ENCODE measurements at places on chromosomes 3 and 15.

- no peak for DNase-seq
These were observed 738 bp downstream of the YEATS2 start for GRCh38 chr3:183698318-183698751.

GRCh38 chr3:138875754-138876664 lies 41.3 kb upstream of the PIK3CB start:
- no peak for DNase-seq

DNA sequence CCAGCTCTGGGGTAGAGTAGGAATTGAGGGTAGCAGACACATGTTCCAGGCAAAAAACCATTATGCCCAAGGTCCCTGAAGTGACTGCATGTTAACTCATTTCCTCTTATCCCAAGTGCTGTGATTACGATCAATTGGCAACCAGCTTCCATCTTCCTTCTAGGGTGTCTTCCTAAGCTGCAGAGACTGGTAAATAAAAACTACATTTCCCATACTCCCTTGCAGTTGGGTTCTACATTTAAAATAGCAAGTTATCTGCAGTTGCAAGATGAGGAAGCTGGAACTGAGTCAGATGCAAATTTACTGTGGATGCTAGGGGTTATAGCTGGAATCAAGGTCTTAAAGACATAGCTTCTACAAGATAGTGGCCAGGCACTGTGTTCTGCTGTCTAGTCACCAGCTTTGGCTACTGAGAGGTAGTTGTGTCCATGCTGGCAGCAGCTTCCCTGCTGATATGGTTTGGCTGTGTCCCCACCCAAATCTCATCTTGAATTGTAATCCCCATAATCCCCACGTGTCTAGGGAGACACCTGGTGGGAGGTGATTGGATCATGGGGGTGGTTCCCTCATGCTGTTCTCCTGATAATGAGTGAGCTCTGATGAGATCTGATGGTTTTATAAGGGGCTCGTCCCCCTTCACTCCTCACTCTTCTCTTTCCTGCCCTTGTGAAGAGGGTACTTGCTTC lies 51.3 kb upstream of the FBN1 start:
- DNase-seq, result no peak

DNA sequence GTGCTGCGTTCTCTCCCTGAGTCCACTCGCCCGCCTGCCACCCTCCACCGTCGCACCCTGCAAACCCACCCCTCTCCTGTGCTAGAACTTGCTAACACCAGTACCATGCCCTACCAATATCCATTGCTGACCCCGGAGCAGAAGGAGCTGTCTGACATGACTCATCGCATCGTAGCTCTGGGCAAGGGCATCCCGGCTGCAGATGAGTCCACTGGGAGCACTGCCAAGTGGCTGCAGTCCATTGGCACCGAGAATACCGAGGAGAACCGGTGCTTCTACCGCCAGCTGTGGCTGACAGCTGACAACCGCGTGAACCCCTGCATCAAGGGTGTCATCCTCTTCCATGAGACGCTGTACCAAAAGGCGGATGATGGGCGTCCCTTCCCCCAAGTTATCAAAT lies 4.9 kb upstream of the ALAS1 start:
- DNase-seq, result no peak

GRCh38 chr3:194100856-194101390 lies 35.0 kb upstream of the HES1 start:
- DNase-seq, result no peak

- DNase-seq, result no peak
These were observed 472.6 kb upstream of the NECTIN3 start for GRCh38 chr3:110598847-110599490.

GRCh38 chr3:49471856-49472495 lies 1.9 kb downstream of the DAG1 start:
- no peak for DNase-seq

GRCh38 chr3:152317184-152317583 lies 48.5 kb downstream of the MBNL1 start:
- DNase-seq, result no peak

- peak; percentile 1 for DNase-seq
These were observed 31.2 kb downstream of the GOLGB1 start for GRCh38 chr3:121718205-121718846.

- no peak for DNase-seq
These were observed 40.2 kb downstream of the ARPP21 start for GRCh38 chr3:35679409-35680080.

GRCh38 chr3:14534516-14535191 lies 5.5 kb downstream of the GRIP2 start:
- DNase-seq, result no peak

GRCh38 chr3:110487840-110488239 lies 583.8 kb upstream of the NECTIN3 start:
- DNase-seq, result no peak

GRCh38 chr15:27222479-27222878 lies 251.5 kb downstream of the GABRG3 start:
- DNase-seq, result no peak

DNA sequence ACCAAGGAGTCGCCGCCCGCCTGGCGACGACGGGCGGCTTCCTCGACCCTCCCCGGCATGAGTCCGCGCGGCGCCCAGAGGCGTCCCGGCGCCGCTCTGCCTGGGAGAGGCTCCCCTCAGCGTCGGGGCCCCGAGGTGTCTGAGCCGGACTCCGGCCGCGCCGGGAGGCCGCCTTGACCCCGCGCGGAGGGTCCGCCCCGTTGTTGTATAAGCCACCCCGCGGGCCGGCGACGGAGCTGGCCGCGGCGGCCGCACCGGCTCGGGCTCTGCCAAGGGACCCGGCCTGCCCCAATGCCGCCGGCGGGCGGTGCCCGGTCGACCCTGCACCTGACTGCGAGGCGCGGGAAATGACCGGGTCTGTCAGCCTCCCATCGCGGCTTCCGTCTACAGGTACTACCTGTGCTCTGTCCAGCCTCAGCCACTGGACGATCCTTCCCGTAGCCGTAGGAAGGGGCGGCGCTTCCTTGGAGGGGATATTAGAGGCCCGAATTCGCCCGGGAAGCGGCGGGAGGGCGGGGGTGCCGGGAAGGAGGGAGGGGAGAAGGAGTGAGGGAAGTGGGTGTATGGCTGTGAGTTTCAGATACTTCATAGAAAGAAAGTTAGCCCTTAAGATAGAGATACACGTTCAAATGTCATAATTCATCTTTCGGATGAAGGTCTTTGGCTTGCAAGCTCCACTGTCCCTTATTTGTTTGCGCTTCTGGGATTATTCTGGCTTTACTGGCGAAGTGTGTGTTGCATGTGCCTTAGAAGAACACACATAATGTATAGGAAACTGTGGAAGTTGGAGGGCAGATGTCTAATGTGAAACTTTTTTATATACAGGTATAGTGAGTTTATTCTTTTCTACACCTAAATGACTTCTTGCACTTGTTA lies 620 bp downstream of the ABHD5 start:
- DNase-seq, result peak; percentile 8

DNA sequence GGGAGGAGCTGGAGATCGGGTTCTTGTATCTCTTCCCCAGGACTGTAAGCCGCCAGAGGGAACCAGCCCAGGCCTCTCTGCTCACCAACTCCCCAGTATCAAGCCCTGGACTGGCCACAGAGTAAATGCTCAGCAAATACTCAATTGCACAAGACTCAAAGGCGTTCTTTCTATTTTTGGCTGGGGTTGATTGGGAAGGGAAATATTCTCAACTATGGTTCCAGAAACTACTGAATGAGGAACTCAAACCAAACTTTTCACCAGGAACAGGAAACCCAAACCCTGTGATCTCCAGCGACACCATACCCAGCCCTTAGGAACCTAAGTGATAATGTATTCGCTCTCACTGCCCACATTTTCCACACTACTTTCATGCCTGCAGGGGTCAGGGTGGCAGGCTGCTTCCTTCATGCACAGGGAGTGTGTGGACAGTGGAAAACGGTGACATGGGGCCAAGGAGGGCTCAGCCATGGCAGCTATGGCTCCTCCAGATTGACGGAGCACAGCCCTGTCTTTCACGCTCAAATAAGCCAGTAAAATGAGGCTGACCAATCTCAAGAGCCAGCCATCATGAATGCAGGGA lies 124.7 kb upstream of the RAD18 start:
- DNase-seq, result no peak

- no peak for DNase-seq
These were observed 496.1 kb downstream of the FOXP1 start for GRCh38 chr3:71087143-71088018.

DNA sequence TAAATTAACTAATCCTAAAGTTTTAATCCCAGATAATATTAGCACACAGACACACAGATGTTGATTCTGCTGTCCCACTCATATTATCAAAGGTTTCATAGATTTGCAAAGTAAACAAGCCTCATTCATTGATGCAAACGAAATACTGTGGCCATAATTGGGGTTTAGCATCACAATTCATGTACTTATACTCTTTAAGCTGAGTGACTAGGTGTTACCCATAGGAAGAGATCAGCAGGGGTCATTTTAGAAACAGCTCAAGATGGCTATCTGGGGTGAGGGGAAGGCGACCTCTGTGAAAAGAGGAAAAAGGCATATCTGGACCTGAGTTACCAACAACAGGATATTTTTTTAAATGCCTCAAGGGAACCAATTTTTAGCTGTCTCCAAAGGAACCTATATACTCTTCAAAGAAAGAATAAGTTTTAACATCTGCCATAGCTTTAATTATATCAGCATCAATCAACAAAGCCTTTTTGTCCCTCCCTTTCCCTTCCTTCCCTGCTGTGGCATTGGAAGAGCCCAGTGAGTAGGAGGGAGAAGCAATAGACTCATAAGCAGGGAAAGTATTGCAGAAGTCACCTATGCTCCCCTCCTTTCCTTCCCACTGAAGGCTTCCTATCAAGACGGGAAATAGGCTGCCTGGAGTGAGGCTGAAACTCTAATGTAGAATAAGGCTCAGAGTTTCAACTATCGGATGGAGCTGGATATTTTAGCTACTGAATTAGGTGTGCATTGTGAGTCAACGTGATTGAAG lies 553.4 kb downstream of the ZIC1 start:
- no peak for DNase-seq

GRCh38 chr15:79035111-79035601 lies 55.4 kb downstream of the RASGRF1 start:
- no peak for DNase-seq

DNA sequence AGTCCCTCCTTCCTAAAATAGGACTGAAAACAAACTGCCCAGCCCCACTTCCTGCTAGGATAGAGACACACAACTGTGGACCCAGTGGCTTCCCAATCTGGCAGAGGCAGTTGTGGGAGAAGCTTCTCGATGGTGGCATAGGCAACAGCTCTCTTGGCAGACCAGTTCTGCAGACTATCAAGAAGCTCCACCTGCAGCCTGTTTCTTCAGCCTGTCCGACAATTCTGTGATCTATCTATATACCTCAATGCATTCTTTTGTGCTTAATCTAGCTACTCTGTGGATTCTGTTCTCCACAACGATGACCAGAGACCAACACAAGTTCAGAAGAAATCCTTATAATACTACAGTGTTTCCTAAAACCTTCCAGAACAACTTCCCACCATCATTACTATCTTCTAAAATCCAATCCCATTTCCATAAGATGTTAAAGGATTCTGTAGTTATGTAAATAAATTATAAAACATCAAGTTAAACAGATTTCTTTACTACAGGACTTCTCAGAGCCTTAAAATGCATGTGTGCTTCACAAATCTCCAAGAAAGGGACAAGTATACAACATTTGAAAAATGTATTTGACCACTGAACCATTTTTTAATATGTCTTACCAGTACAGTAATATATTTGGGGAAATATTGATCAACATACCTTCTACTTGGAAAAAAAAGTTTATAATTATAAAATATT lies 57.7 kb downstream of the IGF2BP2 start:
- DNase-seq, result no peak

- DNase-seq, result no peak
These were observed 200.4 kb upstream of the TBC1D5 start for GRCh38 chr3:17942856-17943255.

DNA sequence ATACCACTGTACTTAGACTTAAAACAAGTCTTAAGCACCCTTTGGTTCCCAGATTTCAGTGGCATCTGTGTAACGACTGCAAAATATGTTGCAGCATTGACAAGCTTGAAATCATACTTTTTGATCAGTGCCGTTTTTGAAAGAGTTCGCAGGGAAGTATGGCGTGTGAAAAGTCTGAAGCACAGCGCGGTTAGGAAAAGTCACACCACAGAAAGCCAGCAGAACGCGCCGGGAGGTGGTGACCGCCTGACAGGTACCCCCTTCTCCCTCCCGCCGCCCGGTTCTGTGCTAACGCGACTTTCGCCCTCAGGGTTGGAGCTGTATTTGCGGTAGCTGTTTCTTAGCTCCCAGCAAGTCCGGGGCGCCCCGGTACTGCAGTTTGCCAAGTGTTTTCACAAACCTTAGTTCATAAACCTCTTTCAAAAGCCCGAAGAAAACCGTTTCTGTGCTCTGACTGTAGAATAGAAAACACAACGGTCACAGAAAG lies 481 bp upstream of the CRYBG3 start:
- DNase-seq, result no peak

DNA sequence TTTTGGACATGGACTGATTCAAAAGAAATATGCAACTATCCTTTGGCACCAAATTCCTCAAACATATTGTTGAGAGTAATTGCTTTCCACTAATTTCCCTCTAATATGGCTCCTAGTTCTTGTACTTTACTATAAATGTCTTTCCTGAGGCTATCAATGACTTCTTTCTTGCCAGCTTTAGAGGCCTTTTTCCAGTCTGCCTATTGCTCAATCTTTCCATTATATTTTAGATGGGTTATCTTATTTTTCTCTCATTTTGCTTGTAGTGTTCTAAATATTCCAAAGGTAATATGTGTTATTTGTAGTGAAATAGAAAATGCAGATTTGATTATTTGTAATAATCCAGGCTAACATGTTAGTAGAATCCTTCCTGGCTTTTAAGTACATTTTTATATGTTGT lies 11.5 kb upstream of the TEX9 start:
- no peak for DNase-seq

DNA sequence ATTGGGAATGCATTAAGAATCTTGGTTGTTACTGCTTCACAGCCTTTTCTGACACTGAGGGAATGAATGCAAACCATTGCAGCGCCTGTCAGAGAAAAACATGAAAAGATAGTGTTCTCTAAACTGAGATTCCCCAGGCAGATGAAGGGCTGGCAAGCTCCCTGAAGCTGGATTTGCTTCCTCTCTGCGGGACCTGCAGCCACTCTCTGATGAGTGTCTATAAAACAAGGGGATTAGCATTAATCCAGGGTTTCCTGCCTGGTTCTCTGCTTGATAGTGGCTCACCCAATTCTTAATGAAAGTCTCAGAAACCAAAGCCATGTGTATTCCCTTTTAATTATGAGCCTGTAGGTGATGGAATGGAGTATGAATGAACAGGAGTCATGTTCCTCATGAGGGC lies 344.3 kb upstream of the UMPS start:
- no peak for DNase-seq

DNA sequence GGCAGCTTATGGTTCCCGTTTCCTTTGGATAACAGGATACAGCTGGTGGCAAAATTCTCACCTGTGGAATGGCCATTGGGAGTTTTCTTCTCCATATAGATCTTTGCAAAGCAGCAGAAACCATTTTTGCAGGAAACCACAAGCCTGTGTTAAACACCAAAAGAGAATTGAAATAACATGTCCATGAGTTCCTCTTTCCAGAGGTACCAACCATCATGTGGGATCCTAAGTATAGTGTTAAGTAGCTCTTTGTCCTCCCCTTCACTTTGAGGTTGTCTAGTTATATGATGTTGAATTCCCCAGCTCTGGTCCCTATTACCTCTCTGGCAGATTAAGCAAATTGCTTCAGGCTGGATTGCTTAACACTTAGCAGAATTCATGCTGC lies 94.9 kb downstream of the AKAP13 start:
- DNase-seq, result no peak

GRCh38 chr3:13332158-13332557 lies 88.0 kb downstream of the NUP210 start:
- DNase-seq, result no peak
